ENCODE measurements at places on chromosomes 2 and 18.

DNA sequence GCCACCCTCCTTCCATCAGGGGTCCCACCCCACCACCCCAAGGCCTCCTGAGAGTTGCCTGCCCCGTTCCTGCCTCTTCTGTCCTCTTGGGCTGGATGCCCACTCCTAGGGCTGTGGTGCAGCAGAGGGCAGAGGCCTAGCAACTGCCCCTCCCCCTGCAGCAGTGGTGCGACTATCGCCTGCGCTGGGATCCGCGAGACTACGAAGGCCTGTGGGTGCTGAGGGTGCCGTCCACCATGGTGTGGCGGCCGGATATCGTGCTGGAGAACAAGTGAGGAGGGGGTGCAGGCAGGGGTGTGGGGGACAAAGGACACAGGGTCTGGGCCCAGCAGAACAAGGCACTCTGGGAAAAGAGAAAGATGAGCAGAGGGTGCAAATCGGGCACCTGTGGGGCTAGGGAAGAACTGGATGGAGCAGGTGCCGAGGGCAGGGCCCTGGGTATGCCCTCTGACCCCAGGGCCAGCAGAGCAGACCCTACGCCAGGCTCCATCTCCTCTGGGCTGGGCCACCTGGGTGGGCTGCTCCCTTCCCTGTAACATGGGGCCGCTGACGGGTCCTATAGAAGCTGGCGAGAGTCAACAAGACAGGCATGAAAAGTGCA, 1.0 kb downstream of the CHRNG start:
- DNase-seq: no peak

GRCh38 chr2:138329591-138329990, 172.0 kb upstream of the SPOPL start:
- no peak for DNase-seq

DNA sequence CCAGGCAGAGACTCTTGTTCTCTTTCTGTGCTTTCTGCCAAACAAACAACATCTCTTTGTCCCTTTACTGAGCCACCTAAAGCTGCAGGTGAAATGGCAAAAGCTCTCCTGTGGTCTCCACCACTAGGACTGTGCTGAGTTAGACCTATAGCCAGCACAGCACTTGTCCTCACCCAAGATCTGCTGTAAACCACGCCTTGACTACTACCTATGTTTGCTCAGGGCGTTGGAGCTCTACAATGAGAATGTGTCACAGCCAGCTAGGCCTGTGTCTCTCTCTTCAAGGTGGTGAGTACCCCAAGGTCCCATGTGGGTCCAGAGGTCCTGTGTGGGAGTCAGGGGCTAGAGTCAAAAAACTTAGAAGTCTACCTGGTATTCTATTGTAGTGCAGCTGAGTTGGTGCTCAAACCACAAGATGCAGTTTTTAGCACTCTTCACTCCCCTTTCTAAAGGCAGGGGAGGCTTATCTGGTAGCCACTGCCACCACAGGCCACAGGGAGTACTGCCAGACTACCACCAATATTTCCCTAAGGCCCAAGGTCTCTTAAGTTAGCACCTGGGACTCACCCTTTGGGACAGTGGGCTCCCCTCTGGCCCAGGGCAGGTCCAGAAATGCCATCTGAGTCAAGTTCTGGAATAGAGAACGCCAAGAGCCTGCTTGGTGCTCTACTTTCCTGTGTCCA, 96.8 kb upstream of the RPRM start:
- no peak for DNase-seq

- no peak for DNase-seq
Observed at GRCh38 chr2:201132518-201132917, 16.6 kb downstream of the CFLAR start.

DNA sequence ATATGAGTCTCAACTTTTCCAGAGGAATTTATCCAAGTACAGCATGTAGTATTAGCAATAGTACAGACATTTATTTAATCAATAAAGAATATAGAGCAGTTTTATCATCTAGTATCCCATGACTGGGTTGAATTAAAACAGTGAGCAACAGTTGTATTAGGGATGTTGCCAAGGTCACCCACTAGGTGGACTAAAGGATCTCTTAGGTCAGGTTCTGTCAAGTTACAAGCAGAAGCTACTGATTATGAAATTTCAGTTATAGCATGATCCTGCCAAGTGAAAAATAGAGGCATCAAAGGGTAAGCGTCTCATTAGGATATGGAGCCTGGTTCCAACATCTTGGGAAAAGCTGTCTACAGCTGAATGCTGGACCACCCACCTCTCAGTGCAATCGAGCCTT, 52.1 kb upstream of the LAPTM4A start:
- no peak for DNase-seq

- DNase-seq: no peak
Observed at GRCh38 chr18:45374878-45375630, 240.2 kb upstream of the SLC14A2 start.

- DNase-seq: no peak
Observed at GRCh38 chr18:55925772-55926171, 337.8 kb upstream of the TCF4 start.

DNA sequence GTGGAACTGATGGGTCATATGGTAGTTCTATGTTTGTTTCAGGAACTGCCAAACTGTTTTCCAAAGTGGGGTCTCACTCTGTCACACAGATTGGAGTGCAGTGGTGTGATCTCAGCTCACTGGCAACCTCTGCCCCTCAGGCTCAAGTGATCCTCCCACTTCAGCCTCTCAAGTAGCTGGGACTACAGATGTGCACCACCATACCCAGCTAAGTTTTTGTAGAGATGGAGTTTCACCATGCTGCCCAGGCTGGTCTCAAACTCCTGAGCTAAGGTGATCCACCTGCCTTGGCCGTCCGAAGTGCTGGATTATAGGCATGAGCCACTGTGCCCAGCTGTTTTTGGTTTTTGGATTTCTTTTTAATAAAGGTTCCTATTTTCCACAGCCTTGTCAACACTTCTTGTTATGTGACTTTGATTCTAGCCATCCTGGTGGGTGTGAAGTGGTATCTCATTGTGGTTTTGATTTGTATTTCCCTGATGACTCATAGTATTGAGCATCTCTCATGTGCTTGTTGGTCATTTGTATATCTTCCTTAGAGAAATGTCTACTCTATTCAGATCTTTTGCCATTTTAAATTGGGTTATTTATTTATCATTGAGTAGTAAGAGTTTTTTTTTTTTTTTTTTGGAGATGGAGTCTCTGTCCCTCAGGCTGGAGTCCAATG, 22.8 kb downstream of the NPC1 start:
- no peak for DNase-seq

DNA sequence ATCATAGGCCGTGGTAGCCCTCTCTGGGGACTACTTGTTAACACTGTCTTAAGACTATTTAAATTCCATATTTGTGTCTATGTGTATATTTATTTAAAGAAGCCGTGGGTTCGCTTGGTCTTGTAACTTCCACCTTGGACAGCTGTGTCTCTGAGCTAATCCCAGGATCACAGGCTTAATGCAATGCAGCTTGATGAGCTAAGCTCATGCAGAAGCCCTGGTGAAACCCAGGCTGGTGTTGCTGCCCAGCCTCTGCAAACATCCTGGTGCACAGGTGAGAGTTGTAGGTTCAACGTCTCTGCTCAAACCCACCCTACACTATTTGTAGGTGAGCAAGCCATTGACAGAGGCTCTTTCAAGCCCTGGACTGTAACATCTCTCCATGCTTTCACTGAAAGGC, 211.8 kb downstream of the FAM210A start:
- no peak for DNase-seq

DNA sequence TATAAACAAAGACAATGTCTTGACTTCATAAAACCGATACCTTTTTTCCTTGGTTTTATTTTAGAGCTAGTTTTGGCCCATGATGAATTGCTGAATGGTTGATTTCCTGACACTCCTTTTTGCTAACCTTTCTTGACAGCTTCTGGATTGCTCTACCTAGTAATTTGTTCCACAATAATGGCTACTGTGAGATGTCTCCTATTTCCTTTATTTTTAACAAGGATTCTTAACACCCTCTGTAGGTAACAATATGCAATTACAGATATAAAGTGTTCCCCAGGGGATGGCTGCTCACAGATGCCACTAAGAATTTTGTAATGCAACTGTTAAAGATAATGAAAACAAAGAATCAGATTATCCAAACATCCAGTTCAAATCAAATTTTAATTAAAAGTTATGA, 100.8 kb upstream of the ATP5MC3 start:
- DNase-seq: no peak

GRCh38 chr2:45102579-45103117, 93.4 kb upstream of the SIX2 start:
- no peak for DNase-seq

GRCh38 chr2:232838406-232838874, 31.6 kb upstream of the SNORC start:
- DNase-seq: no peak

- DNase-seq: no peak
Observed at GRCh38 chr18:56431551-56431950, 206.8 kb downstream of the TXNL1 start.

- DNase-seq: no peak
Observed at GRCh38 chr2:37357069-37357468, 12.6 kb downstream of the QPCT start.

DNA sequence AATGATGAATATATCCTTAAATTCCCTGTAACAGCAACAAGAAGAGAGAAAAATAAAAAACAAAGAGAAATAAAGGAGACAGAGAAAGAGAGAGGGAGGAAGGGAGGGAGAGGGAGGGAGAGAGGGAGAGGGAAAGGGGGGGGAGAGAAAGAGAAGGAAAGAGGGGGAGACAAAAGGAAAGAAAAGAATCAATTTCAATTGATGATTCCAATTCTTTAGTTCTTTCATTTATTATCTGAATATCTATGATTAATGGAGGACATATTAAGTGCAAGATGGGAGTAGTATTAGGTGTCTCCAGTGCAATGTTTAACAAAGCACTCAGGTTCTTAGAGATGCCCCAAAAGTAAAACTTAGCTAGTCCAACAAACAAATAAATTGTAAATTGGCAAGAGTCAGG, 97.2 kb upstream of the DPP10 start:
- no peak for DNase-seq

GRCh38 chr2:233498126-233498525, 68.5 kb downstream of the USP40 start:
- no peak for DNase-seq

- DNase-seq: no peak
Observed at GRCh38 chr18:79945118-79946042, 6.1 kb downstream of the SLC66A2 start.

DNA sequence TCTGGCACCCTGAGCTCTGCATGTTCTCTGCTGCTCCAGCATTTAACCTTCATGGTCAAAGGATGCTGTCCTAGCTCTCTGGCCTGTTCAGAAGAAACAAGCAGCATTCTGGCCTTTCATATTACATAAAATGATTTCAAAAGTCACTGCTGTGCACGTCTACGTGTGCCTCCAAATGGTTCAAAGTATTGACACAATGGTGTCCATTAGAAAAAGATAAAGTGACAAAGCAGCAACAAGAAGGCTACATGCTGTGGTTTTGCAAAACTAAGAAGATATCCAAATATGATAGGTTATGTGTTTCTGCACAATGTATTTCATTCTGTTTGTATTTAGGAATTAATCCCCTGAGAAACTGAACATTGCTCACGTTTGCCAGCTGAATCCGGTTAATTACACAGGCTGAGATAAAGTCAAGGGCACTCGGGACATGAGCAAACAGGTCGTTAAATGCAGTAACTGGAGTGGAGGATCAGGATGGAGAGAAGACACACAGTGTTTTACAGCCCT, 258.5 kb downstream of the DOK6 start:
- DNase-seq: no peak
